Myocyte (in vitro differentiated cells): ENCODE measurements at places on chromosomes 7 and 10.

DNA sequence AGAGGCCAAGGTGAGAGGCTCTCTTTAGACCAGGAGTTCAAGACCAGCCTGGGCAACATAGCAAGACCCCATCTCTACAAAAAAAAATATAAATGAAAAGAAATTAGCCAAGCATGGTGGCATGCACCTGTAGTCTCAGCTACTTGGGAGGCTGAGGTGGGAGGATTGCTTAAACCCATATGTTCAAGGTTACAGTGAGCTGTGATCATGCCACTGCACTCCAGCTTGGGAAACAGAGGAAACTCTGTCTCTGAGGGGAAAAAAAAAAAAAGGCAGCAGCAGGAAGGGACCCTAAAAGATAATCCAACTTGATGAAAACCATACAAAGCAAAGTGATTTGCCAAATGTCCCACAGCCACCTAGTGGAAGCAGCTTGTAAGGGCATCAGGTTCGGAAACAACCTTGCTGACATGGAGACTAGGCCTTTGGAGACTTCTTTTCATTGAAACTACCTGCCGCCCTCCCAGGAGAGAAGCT is 15.6 kb upstream of the PBLD start:
- DNase-seq, result peak; percentile 40

GRCh38 chr7:155315977-155316376 is 18.3 kb downstream of the INSIG1 start:
- DNase-seq, result no peak

DNA sequence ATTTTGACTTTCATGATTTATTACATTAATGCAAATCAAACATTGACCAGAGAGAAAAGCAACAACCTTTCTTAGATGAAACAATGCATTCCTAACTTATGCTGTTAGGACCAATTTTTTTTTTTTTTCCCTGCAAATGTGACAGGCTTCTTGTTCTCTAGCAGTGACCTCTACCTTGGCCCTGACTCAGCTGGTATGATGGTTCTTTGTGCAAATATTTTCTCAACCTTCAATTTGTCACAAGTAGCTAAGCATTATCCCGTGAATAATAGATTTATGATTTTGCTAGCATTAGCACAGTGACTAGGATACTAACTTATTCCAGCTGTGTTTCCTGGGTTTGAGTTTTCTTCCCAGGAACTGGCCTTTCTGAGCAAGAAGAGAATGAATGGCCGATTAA is 64.9 kb downstream of the PPP1R9A start:
- DNase-seq, result no peak

DNA sequence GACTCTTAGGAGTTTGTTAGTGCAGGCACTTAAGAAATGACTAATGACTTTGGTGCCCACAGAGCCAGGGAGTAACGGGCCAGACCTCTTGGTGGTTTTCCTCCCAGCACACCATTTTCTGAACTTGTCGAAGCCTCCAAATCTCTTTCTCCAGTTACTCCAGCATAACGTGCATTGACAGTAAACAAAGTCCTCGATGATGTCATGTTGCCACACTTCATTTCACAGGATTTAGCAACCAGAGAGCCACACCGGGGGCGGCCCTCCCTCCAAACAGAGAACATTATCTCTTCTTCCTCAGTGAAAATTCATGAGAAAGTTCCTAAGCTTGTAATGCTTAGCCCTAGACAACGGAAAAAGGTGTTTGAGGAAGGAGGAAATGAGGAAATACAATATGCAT is 4.0 kb upstream of the SVOPL start:
- no peak for DNase-seq
